Stimulated activated CD8-positive, alpha-beta memory T cell treated with anti-CD3 and anti-CD28 coated beads, Interleukin-4, amount 100 ng/mL, for 24 hours (primary cell): ENCODE measurements at places on chromosomes 16 and 17.

DNA sequence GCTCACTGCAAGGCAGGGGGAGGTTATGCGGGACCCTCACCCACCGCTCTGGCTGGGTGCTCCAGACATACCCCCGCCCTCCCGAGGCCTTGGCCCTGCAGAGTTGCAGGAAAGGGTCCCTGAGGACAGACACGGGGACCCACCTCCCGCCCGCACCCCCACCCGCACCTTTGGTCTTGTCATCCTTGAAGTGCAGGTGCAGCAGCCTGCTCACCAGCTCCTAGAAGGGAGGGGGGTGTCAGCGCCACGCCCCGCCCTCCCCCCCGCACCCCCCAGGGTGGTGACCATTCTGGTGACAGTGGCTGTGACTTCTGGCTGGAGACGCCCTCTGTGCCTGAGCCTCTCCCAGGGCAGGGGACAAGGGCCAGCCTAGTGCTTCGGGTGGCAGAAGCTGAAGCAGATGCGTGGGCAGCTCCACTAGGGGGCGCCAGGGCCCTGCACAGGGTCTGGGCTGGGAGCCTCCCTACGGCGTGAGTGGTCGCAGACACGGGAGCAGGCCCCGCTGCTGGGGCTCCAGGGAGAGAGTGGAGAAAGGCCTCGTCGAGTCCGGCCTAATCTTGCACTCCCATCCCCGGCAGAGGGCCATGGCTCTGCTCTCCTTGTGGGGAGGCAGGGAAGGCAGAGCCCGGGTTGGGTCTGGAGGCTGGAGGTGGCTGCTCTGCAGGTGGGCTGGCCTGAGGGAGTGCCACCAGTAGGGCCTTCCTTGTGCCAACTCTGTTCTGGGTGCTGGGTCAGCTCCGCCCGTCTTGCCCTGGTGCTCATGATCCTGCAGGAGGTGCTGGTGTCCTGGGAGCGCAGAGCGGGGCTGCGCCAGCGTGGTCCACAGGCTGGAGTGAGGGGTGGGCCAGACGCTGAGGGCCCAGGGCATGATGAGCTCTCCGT lies 2.7 kb downstream of the CENPX start:
- DNase-seq = peak; percentile 58

GRCh38 chr17:13568582-13569397 lies 32.9 kb downstream of the HS3ST3A1 start:
- no peak for DNase-seq

DNA sequence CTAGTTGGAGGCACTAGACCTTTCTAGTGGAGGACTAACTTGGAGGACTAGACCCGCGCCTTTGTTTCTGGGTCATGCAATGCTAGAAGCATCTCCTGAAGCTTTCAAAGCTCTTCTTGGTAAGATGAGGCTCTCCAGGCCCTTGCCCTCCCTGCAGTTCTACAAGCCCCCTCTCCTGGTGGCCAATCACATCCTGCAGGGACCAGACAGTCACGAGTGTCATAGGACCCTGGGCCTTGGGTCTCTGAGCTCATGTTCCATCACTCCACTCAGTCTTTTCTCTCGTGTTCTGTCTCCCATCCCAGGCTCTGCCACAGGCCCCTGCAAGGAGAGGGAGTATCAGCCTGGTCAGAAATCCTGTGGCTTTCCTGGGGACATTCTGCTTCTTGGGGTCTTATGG lies 119.6 kb downstream of the CYLD start:
- no peak for DNase-seq

GRCh38 chr16:81283044-81283443 lies 31.7 kb upstream of the GAN start:
- no peak for DNase-seq

- peak; percentile 37 for DNase-seq
Measured at GRCh38 chr16:89026121-89026612, 49.2 kb upstream of the CBFA2T3 start.

DNA sequence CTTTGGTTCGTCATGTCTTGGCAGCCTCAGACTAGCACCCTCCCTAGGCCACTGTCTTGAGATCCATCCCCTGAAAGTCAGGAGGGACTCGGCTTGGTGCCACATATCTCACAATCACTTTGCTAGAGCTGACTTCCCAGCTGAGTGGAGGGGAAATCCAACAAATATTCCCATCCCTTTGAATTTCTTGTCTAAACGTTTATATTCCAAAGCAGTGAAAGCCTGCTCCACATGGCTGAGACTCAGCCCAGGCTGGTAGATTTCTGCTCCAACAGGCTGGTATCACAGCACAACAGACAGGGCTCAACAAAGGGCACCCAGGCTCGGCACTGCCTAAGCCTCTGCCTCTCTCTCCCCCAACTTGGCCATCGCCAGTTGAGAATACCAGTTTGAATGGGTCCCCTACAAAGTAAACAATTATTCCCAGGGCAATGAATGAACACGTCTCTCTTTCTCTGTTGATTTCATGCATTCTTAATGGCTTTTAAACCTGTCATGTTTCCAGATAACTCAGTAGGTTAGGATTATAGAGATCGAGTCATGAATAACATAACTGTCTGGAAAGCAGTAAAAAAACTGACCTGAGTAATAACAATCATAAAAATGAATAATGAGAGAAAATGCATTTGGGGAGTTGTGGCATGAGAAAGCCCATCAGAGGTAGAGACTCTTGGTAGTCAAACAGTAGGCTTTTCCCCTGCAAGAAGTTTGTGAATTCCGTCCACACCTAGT lies 1.0 kb downstream of the KRT13 start:
- no peak for DNase-seq

DNA sequence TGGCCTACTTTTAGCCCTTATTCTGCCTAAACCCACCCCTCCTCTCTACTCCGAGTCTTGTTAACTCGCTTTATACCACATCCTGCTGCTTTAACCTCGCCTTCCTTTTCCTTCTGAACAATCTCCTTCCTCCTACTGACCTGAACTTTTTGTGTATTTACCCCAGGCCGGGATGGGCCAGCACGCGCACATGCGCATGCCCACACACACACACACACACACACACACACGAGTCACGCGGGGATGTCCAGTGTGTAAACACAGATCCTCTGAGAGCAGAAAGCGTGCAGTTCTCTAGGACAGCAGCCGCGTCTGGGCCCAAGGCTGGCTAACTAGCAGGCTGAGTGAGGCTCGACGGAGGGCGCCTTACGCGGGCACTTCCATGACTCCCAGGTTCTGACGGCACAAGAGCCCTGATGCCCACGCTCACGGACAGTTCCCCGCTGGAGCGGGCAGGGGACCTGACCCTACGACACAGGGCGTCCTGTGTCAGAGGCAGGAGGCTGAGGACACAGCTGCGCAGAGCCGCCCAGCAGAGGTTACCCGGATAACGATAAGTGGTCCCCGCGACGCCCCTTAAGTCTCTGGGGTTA lies 610 bp downstream of the PIK3R5 start:
- no peak for DNase-seq

- no peak for DNase-seq
Measured at GRCh38 chr16:12319428-12320035, 343.0 kb downstream of the SNX29 start.

DNA sequence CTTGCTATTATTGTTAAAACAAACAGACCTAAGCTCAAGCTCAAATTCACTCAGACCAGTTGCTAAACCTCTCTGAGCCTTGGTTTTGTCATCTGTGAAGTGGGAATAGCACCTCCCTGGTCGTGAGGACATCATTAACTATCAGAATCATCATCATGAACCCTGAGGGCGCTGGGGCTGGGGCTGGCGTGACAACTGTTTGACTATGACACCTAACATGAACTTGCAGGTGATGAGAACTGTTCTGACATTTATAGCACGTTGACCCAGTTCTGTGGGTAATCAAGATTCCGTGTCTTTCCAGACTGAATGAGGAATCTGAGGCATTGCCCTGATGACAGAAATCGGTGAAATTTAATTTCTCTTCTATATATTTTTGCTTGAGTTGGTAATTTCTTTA lies 71.3 kb upstream of the CDH5 start:
- no peak for DNase-seq

GRCh38 chr17:48054238-48055185 lies 6.4 kb downstream of the NFE2L1 start:
- no peak for DNase-seq

GRCh38 chr17:40451420-40451819 lies 8.2 kb downstream of the IGFBP4 start:
- DNase-seq = no peak

DNA sequence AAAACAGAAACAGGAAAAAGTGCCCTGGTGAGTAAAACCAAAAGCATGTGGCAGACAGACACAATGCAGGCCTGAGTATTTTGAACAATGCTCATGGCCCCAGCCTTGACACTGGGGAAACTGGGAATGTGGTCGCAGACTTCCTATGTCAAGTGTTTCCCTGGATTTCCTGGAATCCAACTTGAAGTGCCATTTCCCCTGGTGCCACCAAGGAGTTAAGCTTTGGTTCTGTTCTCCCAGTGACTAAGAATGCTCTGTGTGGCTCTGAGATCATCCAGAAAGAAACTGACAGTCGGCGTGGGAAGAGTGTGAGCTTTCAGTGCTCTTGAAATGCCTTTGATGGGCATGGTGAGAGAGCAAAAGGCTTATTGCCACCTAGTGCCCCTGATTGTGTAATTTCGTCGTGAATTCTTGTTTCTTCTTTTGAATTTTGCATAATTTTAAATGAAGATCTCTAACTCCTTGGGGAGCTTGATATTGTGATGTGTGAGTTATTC lies 96.0 kb downstream of the YPEL2 start:
- DNase-seq = peak; percentile 18
